ENCODE measurements at places on chromosomes 6 and 20. TPM values are rescaled to one million over a fixed set of nuclear protein-coding genes. Genes with fewer than 3 reads are reported as not detected.

DNA sequence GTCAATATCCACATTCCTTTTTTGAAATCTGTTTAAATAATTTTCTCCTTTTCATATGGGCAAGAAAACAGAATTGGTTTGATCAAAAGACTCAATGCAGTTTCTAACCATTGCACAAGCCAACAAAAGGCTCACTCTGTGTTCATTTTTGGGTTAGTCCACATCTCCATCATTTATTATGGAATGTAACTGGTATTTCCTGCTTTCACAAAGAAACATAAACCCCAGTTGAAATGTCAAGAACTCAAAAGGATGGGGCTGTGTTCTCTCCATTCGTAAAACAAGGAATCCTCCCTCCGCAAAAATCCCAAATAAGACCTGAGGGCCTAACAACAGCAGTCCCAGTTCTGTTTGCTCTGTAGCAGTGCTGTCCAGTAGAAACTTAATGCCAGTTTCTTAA lies 420.9 kb downstream of the GJA1 start:
- DNase-seq, result no peak

GRCh38 chr6:16414205-16414604 lies 175.8 kb downstream of the GMPR start:
- DNase-seq, result no peak

- DNase-seq, result no peak
These were observed 27.1 kb downstream of the SAMHD1 start for GRCh38 chr20:36924167-36925045.

DNA sequence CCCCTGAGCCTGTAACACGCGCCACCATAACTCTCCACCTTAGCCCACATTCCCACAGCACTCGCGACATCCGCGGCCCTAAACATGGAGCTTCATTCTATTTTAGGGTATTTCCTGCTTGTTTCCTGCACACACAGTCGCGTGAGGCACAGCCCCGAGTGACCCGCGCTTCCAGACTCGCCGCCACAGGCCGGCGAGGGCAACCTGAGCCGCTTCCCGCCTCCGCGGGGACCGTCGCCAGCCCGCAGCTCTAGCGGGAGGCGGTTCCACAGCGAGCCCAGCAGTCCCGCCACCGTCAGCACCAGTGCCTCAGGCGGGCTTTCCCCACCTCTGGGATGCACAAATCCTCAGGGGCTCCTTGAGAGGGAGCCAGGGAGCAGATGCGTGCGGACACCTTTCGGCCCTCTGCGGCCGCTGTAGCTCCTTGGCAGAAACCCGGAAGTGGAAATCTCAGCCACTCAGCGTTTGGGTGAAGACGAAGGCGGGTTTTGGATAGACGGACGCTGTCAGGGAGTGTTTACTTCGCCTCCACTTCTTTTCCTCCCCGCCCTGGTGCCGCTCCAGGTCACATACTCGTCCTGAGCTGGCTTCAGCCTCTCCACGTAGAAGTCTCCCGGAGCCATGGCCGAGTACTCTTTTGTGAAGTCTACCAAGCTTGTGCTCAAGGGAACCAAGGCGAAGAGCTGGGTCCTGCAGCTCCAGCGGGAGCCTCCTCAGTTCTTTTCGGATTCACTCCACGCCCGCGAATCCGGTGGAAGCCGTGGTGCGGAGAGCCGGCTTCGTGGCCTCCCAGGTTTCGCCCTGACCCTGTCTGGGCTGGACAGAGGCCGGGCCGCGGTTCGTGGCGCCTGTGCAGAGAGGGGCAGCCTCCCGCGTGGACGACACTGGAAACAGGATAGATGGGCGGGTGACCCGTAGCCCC lies 2177.4 kb upstream of the DEFB115 start:
- DNase-seq, result no peak

- no peak for DNase-seq
These were observed 988.2 kb upstream of the MAP3K7 start for GRCh38 chr6:91575032-91575431.

- no peak for DNase-seq
These were observed 291.7 kb downstream of the SLC35F1 start for GRCh38 chr6:118198746-118199145.

DNA sequence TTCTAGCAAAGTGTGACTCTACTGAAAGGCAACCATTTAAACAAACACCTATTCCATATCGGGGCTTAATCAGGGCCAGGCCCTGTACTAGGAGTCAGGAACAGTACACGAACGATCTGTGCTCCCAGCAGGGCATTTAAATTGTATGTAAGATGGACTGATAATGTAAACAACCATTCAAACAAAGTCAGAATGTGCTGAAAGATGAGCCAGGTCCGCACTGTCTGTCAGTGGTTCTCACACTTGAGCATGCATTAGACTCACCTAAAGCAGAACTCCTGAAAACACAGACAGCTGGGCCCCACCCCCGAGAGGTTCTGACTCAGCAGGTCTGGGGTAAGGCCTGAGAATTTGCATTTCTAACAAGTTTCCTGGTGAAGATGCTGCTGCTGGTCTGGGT lies 81.6 kb downstream of the PXDC1 start:
- DNase-seq, result no peak

GRCh38 chr6:116267836-116268588 lies 11.7 kb downstream of the TSPYL1 start:
- no peak for DNase-seq

GRCh38 chr6:68343901-68344300 lies 291.2 kb upstream of the ADGRB3 start:
- no peak for DNase-seq

GRCh38 chr6:138017166-138017757 lies 90.0 kb downstream of the PERP start:
- peak; percentile 12 for DNase-seq

GRCh38 chr6:15882915-15883314 lies 220.1 kb upstream of the DTNBP1 start:
- peak; percentile 49 for DNase-seq

DNA sequence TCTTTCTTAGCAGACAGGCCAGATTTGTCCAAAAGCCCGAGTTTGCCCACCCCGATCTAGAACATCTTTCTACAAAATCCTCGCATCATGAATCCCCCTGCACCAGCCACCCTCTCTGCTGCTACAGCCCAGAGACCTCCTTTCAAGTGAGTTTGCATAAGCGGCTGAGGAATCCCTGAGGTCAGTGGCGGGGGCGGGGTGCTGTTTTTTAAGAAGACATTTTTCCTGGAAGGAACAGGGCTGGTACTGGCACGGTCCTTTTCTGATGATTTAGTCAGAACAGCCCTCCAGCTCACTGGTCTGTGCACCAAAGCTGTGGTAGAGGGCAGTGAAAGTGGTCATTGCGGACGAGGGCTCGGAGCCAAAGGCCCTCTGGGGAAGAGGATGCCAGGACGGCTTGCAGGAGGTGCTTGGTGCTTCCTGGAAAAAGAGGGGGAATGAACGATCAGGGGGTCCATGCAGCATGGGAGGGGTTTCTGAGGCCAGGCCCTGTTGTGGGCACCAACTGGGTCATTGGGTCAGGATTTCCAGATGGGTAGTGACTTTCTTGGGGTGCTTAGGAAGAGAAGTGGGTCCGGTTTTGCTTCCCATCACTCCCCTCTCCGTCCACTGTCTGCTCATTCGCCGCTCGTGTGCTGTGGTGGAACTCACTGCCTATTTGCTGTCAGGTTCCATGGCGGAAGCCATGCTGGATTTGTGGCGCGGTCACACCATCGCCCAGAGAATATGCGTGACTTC lies 50.4 kb downstream of the GNAS-AS1 start:
- no peak for DNase-seq

DNA sequence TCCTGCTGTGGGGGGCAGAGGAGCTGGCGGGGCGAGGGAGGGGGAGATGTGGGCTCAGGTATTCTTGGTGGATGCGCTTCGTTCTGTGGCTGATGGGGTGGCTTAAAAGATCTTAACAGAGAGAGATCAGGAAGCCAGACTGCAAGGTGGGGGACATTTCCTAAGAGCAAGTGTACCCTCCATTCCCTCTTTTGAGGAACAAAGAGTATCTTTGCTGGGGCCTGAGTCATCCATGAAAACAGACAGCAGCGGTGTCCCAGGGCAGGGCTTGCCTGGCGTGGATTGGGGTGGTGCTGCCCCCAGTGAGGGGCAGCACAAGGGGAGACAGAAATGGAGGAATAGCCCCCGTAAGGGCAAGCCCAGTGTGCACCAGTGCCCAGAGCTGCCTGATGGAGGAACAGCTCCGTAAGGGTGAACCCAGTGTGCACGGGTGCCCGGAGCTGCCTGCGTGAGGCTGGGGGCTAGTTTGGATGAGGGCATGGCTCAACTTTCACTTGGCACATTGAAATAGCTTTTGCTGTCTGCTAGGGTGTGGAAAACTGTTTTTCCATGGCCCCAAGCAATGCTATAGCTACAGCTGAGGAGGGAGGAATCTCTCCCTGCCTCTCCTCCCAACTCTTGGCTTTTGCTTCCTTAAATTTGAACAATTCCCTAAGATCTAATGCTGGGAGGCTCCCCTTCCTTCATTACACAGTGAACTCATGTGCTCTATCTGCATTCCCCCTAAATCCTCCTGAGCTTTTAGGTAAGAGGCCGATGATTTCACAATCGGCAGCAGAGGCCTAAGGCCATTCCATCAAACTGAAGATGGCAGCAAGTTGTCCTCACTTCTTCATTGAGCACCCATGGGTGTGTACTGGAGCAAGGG lies 12.9 kb downstream of the MAPK13 start:
- DNase-seq, result no peak

GRCh38 chr6:157685596-157686280 lies 137.3 kb upstream of the SNX9 start:
- no peak for DNase-seq

- DNase-seq, result peak; percentile 4
These were observed 93.9 kb downstream of the RNASET2 start for GRCh38 chr6:166862287-166862977.

DNA sequence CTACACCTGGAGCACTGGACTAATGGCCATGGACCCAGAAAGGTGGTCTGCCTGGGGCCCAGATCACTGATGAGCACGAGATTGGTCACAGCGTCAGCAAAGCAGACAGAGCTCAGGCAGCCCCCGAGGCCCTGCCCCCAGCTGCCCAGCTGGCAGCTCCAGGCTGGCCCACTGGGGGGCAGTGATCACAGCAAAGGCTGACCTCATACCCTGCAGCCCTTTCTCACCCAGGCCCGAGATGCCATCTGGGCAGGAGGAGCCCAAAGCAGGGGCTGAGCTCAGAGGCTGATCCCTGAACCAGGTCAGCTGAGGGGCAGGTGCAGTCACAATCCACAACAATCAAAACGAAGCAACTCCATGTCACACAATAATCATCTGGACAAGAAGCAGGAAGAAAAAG lies 4.1 kb downstream of the MAP1LC3A start:
- no peak for DNase-seq

DNA sequence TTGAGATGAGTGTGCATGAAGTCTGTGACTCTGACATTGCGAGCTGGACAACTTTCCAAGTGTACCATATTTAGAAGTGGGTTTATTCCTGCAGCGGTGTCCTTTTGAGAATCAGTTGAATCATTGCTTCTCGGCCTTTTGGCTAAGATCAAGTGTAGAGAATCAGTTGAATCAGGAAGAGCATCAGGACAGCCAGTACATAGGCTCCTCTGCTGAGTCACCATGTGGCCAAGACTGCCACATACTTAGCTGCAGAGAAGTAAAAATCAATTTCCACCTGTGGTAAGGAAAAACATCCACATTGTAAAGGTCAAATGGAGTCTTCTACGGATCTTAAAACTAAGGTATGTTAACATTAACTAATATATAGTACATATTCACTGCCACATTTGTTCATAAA lies 428.4 kb upstream of the MARCKS start:
- DNase-seq, result no peak

- DNase-seq, result no peak
These were observed 11.1 kb upstream of the ITPR3 start for GRCh38 chr6:33610067-33610466.

GRCh38 chr20:58593880-58594638 lies 57.0 kb upstream of the STX16 start:
- DNase-seq, result no peak

DNA sequence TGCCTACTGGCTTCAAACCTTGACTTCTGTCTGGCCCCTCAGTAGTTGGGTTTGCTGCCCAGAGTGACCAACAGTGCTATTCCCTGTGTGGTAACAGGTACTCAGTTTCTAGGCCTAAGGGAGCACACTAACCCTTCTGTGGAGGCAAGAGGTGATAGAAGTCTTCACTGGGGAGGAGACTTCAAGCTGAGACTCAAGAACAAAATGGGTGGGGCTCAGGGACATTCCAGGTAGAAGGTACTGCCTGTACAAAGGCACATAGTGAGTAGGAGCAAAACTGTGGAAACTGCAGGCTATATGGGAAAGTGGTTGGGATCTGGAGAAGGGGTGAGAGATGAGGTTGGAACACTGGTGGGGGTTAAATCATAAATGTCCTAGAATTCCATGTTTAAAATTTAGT lies 2.3 kb upstream of the SCAND1 start:
- no peak for DNase-seq

DNA sequence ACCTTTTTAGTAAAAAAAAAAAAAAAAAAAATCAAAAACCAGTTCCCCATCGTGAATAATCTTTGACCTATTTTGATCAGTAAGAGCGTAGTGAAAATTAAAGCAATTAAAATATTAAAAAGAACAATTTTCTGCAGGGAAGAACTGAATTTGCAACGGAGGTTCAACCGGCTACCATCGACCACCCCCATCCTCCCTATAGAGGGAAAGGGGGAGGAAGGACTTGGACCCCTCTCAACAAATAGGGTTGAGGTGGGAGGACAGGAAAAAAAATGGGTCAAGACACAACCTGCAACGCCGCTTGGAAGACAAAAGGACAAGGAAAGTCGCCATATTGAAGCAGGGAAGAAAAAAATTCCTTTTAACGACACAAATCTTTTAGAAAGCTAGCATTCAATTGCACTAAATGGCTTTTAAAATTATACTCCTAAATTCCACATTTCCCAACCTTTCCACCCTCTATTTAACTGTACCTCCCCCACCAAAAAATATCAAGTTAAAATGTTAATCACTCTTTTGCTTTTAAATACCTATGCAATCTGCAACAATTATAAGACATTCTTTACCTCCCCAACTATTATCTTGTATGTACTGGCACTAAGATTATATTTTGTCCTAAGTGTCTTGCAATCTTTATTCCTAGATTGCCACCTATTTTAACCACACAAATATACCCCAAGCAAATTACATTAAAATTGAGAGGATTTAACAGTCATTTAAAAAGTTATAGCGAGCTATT lies 1.7 kb downstream of the PPP1R10 start:
- peak; percentile 27 for DNase-seq

- no peak for DNase-seq
These were observed 150.4 kb upstream of the HMGN3 start for GRCh38 chr6:79384845-79385244.

GRCh38 chr6:53049415-53049814 lies 15.8 kb upstream of the FBXO9 start:
- no peak for DNase-seq

DNA sequence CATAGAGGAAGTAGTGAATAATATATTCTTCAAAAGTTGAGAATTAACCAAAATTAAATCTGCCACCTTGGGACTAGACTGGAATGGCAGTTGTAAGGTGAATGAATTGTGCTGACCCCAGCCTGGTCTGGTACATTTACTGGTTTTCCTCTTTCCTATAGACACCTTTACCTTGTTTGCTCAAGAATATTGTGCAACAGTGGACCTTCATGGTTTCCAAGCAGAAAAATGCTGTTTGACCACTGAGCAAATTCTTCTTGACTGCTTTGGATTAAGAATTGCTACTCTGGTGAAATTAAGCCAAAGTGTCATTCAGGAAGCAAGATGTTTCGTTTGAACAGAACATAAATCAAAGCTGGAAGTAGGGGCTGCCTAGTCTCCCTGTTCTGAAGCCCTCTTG lies 156.6 kb upstream of the TAB2 start:
- no peak for DNase-seq

Gene WASF1
- 9.5 TPM for total RNA-seq

Gene SLC35D3
- not detected for total RNA-seq

Gene SCAND1
- 67.1 TPM for total RNA-seq

Gene FAM162B
- total RNA-seq, result 6.2 TPM

Gene TMEM200A
- total RNA-seq, result under 0.01 TPM

Gene HAO1
- total RNA-seq, result not detected

Gene TOP1
- 13.1 TPM for total RNA-seq

Gene ADGRF4
- total RNA-seq, result not detected
